ENCODE measurements at places on chromosomes 4 and X.

GRCh38 chrX:56564164-56564885 is 898 bp downstream of the UBQLN2 start:
- DNase-seq = peak; percentile 14

GRCh38 chrX:109936114-109936513 is 66.8 kb upstream of the TMEM164 start:
- no peak for DNase-seq

DNA sequence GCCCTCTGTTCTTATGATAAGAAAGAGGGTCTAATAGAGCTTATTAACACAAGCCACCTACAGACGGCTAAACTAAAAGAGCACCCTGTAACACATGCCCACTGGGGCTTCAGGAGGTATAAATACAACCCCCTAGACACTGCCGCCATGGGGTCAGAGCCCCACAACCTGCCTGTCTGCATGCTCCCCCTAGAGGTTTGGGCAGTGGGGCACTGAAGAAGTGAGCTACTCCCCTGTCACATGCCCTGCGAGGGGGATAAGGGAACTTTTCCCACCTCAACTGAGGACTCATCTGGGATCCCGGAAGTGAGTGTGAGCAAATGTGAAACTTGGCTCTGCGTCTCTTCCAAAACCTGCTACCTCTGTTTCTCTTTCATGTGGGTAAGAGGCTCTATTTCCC is 334.5 kb downstream of the ADAM29 start:
- DNase-seq = no peak

DNA sequence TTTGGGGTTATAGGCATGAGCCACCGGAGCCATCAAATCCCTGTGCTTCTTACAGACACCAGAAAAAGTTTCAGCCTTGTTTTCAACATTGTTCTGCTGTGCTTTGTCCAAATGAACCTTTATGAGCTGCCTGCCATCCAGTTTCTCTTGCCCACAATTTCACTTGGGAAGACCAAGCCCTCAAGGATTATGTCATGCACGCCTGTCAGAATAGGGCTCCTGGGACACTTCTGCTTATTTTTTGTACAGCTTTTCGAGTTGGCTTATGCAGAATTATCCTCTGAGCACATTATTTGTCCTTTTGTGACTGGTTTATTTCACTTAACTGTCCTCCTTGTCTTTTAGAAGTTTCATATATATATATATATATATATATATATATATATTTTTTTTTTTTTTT is 16.2 kb downstream of the UBE2K start:
- peak; percentile 20 for DNase-seq

DNA sequence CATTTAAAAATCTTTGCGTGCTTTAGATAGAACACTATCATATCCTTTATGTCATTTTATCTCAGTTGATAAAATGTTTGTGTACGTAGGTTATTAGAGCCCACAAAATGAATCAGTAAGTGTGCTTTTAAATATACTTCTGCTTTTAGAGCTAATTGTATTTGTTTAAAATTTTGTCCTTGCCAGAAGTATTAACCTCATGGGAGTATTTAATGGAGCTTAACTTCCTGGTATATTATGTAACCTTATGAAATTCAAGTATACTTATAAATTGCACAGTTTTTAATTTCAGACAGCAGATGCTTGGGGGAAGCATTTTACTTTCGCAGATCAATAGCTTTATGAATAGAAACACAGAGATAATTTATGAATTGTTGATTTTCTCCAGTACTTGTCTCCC is 90.2 kb downstream of the DIPK2B start:
- DNase-seq = no peak

- no peak for DNase-seq
Measured at GRCh38 chr4:78753091-78753490, 23.1 kb upstream of the BMP2K start.

- no peak for DNase-seq
Measured at GRCh38 chr4:76904646-76905190, 6.8 kb upstream of the SOWAHB start.

- no peak for DNase-seq
Measured at GRCh38 chr4:73103799-73104503, 34.4 kb upstream of the COX18 start.
